ENCODE measurements at places on chromosomes 6 and 20. TPM values are rescaled to one million over a fixed set of nuclear protein-coding genes. Genes with fewer than 3 reads are reported as not detected.
A peak's percentile ranks its signal among the peaks of the same experiment; 100 is the strongest.

- H3K27me3 ChIP-seq = peaks cover 4% of the 10 kb centered on the region
- no peaks in the 10 kb centered on the region for H3K4me1 ChIP-seq
- no peak for DNase-seq
These were observed 39.4 kb downstream of the BPIFB1 start for GRCh38 chr20:33322456-33322855.

DZANK1 gene
- 1.6 TPM for total RNA-seq

DNA sequence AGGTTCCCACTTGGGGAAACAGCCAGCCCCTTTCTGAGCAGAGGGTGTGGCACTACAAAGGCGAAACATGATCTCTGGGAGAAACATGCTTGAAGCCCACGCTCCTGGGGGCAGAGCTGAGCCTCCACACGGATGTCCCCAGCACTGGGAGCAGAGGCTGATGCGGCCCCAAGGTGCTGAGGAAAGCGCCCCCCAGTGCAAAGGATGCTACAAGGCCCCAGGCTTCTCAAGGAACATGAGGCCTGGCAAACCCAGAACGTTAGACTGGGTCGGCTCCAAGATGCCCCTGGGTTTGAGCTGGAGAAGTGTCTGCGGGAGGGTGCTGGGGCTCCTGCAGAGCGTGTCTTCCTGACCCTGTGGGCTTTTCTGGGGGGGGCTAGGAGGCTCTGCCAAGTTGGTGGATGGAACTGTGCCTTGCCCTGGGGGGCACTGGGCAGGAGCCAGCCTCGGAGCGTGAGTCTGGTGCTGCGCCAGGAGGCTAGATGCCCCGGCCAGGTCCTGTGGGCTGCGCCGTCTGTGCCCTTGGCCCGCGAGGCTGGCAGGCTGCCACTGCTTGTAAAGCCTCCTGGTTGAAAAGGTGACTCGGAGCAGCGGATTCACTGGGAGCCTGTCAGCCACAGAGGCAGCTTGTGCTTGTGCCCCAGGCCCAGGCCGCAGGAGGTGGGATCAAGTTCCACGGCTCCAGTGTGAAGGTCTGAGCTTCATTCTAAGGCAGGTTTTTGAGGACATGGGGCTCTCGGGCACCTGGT lies 8.1 kb downstream of the SYNJ2 start:
- no peak for DNase-seq
- H3K4me3 ChIP-seq = peak overlapping the region; percentile 75
- peaks cover 59% of the 10 kb centered on the region for H3K4me1 ChIP-seq
- H3K27me3 ChIP-seq = no peaks in the 10 kb centered on the region
- H3K36me3 ChIP-seq = peaks cover 2% of the 10 kb centered on the region
- H3K27ac ChIP-seq = peak overlapping the region; percentile 83

GRCh38 chr6:15352845-15353244 lies 107.0 kb downstream of the JARID2 start:
- no peaks in the 10 kb centered on the region for H3K27me3 ChIP-seq
- peaks cover 58% of the 10 kb centered on the region for H3K4me1 ChIP-seq
- peaks cover 36% of the 10 kb centered on the region for H3K36me3 ChIP-seq
- no peak overlapping the region for H3K4me3 ChIP-seq
- DNase-seq = no peak
